ENCODE measurements at places on chromosomes 1 and 21. TPM values are rescaled to one million over a fixed set of nuclear protein-coding genes. Genes with fewer than 3 reads are reported as not detected.

Gene PRAMEF27
- total RNA-seq: not detected

Gene C1orf174
- 49.3 TPM for total RNA-seq

Gene IL19
- not detected for total RNA-seq

Gene CCT8
- 334 TPM for total RNA-seq

Gene TAS1R1
- not detected for total RNA-seq

Gene PTPN22
- 0.62 TPM for total RNA-seq

Gene MXRA8
- total RNA-seq: 46.0 TPM

Gene TRIM17
- not detected for total RNA-seq

Gene BRDT
- not detected for total RNA-seq

Gene C1orf94
- not detected for total RNA-seq

Gene LYSMD1
- total RNA-seq: 5.4 TPM

Gene LCE2D
- not detected for total RNA-seq

Gene IRF6
- not detected for total RNA-seq

Gene HTR6
- not detected for total RNA-seq

Gene SEC22B
- total RNA-seq: 35.7 TPM
